ENCODE measurements at places on chromosomes 6 and 20. TPM values are rescaled to one million over a fixed set of nuclear protein-coding genes. Genes with fewer than 3 reads are reported as not detected.

Gene ARMC12
- polyA plus RNA-seq = 0.29 TPM

Gene BFSP1
- polyA plus RNA-seq = not detected

Gene MCHR2
- not detected for polyA plus RNA-seq

Gene MYCT1
- not detected for polyA plus RNA-seq

Gene TCF15
- polyA plus RNA-seq = not detected

Gene RALY
- 214 TPM for polyA plus RNA-seq

Gene CAPN11
- 0.15 TPM for polyA plus RNA-seq

Measured in GM12878 (cell line).